ENCODE measurements at places on chromosomes 3 and 15.

GRCh38 chr3:118505784-118506183, 528.9 kb downstream of the IGSF11 start:
- no peak for DNase-seq

GRCh38 chr3:171846597-171846996, 3.4 kb downstream of the TMEM212 start:
- DNase-seq: no peak

DNA sequence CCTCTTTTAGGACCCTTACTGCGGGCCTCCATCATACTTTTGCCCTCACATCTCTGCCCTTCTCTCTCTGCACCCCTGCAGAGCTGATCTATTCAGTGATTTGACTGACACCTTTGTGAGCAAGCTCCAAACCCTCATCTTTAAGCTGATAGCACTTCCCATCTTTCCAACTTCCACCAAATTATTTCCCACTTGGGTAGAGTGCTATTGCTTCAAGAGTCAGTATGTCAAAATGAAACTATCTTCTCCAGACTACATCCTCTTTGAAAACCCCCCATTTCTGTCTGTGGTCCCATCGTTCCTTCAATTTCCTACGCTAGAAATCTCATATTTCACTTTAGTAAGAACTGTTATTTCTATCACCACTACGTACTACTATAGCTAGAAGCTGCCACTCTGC, 19.7 kb downstream of the ZWILCH start:
- DNase-seq: no peak

- no peak for DNase-seq
Measured at GRCh38 chr3:171505822-171506333, 45.7 kb upstream of the TNIK start.

DNA sequence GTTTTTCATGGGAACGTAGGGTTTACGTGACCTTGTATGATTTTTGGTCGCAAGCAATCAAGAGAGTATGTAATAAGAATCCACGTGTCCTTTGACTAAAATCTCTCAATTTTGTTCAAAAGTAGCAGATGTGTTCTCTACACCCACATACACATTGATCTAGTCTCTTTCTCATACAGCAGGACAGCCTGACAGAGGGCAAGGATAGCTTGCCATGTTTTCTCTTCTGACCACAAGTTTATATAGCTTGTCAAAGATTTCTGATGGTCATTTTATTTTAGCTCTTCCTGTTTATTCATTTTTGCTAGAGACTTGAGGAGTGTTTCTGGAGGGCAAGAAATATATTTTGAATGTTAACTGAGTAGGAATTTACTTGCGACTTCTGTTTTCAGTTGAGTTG, 570.2 kb upstream of the ALCAM start:
- DNase-seq: no peak

DNA sequence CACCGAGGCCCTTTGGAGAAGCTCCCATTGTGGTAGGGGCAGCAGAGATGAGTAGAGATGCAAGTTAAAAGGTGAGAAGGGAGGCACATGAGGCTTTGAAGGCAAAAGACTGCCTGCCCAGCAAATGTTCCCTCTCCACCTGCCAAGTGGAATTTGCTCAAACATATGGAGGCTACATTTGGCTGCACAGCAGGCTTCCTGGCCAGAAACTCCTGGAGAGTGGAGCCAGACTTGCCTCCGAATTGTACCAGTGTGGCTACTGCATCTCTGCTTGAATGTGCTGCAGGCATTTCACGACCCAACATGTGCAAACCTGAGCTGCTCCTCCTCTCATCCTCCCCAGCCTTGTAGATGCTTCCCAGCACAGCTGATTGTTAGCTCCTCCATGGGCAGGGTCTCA, 229.2 kb downstream of the ZNF621 start:
- DNase-seq: peak; percentile 86

GRCh38 chr3:20760981-20761380, 575.0 kb upstream of the SGO1 start:
- DNase-seq: no peak

- DNase-seq: peak; percentile 94
Measured at GRCh38 chr3:129651435-129652202, 45.1 kb upstream of the PLXND1 start.

DNA sequence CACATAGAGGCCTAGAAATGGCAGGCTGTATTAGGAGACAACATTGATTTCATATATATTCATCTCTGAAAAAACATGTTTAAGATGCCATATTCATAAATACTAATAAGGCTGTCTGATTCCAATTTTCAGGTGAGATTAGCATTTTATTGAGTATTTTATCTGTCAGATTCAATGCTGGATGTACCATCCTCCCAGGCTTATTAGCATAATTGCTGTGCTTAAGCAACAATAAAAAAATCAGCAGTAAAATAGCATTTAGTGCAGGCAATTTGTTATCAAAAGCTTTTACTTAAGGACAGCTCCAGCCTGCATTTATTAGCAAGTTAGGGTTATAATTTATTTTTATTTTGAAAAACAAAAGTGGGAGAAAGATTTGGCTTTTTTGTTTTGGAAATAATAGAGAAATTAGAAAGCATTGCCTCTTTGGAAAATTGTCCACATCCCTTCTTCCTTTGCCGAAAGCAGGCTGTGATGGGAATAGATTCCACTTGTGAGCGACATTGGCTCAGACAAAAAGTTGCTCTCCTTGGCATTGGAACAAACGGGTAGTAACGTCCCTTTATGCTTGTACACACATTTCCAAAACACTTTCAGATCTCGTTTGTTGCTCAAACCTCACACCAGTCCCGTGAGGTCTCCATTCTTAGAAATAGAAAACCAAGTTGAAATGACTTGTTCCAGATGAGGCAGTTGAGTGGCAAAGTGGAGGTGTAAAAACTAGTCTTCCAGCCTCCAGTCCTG, 134.0 kb downstream of the LPP start:
- no peak for DNase-seq

DNA sequence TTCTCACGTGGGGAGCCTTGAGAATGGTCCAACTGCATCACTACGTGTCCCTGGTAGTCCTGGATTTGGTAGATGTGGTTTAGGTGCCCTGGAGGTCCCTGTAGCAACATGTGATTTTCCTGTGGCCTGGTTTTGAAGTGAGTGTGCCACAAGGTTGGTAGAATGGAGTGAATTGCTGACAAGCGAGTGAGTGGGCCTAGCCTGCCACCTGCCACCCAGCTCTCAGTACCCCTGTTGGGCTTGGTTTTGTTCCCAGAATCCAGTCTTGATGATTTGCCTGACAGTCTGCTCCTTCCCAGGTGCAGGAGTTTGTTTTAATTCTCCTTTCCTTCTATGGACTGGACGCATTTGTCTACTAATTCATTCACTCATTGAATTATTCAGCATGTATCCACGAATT, 19.4 kb downstream of the RPLP1 start:
- no peak for DNase-seq

GRCh38 chr3:189683546-189684255, 52.5 kb downstream of the TP63 start:
- no peak for DNase-seq

DNA sequence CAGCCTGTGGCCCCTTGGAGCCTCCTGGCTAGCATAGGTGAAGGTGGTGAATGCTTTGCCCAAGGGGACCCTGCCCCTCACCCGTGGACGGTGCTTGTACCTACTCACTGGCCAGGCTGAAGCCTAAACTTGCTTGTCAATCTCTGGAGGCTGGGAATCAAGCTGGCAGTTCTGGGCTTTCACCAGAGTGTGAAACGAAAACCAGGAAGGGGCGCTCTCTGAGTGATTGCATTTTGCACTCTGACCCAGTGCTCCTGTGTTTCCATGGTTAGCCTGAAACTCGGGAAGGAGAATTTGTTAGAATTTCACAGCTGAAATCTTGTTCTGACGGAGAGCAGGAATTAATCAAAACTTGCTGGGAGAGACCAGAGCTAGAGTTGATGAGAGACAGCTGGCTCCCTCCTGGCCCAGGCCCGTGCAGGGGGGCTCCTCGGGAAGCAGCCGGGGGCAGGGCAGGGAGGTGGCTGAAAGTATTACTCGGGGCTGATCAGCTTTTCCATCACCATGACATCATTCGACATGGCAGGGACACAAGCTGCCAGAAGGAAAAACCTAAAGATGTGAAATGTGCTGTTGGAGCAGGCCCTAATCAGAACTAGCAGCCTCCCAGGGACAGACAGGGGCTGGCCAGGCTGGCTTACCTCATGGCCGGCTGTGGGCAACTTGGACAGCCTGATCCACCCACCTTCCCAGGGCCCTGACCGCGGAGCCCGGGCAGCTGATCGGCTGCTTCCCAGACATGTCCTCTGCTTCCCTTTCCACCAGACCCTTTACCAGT, 323.6 kb upstream of the CTDSPL start:
- no peak for DNase-seq

DNA sequence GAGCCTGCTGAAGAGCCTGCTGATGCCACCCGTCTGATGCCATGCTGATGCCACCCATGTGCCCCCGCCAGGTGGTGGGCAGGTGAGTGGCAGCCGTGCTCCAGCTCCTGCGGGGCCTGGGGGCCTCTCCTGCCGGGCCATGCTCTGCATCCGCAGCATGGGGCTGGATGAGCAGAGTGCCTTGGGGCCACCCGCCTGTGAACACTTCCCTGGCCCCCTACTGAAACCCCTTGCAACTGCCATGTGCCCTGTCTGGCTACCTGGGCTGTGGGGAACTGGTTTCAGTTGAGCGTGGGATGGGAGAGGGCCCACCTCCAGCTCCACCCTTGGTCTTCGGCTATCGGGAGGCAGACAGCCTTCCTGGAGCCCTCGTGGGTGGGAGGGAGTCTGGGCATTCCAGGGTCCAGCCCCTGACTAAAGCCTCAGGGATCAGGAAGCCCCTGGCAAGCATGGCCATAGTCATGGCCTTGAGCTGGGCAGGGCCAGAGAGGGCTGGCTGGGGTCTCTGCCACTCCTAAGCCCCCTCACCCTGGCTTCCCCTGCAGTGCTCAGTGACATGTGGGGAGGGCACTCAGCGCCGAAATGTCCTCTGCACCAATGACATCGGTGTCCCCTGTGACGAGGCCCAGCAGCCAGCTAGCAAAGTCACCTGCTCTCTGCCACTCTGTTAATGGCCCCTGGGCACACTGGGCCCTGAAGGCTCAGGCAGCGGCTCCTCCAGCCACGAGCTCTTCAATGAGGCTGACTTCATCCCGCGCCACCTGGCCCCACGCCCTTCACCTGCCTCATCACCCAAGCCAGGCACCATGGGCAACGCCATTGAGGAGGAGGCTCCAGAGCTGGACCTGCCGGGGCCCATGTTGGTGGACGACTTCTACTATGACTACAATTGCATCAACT, 92.2 kb downstream of the TBC1D2B start:
- DNase-seq: no peak

- no peak for DNase-seq
Measured at GRCh38 chr3:73504239-73504638, 120.5 kb downstream of the PDZRN3 start.

DNA sequence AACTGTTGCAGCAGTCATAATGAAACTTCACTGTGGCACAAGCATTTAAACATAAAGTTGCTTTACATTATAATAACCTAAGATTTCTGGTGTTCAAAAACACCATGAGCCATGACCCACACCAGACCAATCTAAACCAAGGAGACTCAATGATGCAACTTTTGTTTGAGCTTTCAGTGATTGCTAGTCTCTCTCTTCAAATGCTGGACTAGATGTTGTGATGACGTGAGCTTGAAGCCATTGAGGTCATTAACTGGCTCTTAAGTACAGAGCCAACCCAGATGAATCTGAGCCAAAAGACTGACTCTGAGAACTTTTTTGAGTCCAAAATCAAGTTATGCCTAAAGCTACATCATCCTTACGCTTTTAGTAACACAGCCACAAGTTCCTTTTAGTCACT, 36.5 kb downstream of the ATR start:
- DNase-seq: no peak

DNA sequence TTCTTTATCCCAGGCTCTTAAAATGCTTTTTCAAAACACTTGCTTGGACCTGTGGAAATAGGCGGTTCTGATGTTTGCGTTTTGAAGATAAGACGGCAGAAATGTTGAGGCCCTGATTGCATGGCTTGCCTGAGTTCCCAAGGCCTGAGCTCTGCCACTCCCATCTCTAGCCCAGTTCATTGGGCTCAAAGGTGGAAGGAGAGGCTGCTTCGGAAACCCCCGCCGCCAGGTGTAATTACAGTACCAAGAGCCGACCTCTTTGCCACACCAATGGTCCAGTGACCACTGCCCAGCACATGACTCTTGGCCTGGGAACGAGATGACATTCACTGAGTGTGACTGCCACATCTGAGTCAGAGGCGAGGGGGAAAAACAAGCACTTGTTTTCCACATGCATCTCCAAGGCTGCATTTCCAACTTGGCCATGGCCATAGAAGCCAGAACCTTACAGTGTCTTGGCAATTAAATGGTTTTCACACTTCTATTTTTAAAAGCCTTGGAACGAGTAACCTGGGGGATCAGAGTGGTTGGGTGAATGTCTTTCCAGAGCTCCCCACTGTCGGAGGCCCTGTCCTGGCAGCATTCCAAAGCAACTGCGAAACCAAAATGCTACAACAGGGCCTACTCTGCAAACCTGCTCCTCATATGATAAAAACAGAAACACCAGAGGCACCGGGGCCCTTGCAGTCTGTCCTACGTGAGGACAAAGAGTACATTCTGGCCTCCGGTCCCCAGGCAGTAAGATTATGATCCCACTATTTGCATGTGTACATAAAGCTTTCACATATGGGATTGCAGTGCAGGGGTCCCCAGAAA, 63.8 kb upstream of the CGNL1 start:
- no peak for DNase-seq

- no peak for DNase-seq
Measured at GRCh38 chr3:164341086-164341485, 737.2 kb downstream of the SI start.

GRCh38 chr15:99441871-99442251, 123.9 kb upstream of the MEF2A start:
- DNase-seq: no peak

GRCh38 chr15:81856634-81857026, 189.2 kb downstream of the MEX3B start:
- no peak for DNase-seq

- DNase-seq: no peak
Measured at GRCh38 chr3:10437272-10437994, 68.0 kb downstream of the ATP2B2 start.

GRCh38 chr3:50698269-50698668, 23.5 kb downstream of the DOCK3 start:
- DNase-seq: no peak

DNA sequence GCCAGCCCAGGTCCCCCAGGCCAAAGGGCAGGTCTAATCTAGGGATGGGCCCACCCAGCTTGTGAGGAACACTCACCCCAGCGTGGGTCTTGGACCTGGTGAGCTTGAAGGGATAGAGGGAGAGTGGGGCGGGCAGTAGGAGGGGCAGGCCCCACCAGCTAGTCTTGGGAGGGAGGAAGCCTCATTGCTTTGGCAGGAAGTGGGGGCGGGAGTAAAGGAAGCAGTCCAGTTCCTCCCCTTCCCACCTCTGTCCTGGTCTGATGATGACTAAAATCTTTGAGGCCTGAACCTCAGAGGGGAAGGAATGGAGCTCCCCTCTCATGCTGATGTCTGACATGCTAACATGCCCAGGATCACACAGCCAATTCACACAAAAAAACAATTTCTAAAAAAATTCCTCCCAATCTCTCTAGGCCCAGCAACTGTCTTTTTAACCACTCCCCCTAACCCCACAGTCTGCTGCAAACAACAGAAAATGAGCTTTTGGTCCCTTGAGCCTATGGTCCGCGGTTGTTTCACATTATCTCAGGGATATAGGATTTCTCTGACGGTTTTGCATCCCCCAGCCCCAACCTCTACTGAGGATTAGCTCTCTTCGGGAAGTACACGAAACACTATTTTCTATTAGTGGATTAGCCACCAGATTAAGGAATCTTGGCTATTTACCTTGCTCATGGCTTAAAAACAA, 30.7 kb upstream of the DUSP7 start:
- no peak for DNase-seq

GRCh38 chr3:61600195-61600594, 38.8 kb downstream of the PTPRG start:
- DNase-seq: no peak

GRCh38 chr15:59532770-59533379, 78.7 kb upstream of the GCNT3 start:
- no peak for DNase-seq

Measured in NCI-H446 (cell line).